Natural killer cell treated with Interleukin-12 subunit alpha and Interleukin-12 subunit beta and Interleukin-15 and Interleukin-18, amount 100 ng/mL, for 72 hours (primary cell): ENCODE measurements at places on chromosomes 5 and 9. TPM values are rescaled to one million over a fixed set of nuclear protein-coding genes. Genes with fewer than 3 reads are reported as not detected.

GRCh38 chr5:107975568-107975967 is 304.8 kb upstream of the EFNA5 start:
- DNase-seq, result no peak

DNA sequence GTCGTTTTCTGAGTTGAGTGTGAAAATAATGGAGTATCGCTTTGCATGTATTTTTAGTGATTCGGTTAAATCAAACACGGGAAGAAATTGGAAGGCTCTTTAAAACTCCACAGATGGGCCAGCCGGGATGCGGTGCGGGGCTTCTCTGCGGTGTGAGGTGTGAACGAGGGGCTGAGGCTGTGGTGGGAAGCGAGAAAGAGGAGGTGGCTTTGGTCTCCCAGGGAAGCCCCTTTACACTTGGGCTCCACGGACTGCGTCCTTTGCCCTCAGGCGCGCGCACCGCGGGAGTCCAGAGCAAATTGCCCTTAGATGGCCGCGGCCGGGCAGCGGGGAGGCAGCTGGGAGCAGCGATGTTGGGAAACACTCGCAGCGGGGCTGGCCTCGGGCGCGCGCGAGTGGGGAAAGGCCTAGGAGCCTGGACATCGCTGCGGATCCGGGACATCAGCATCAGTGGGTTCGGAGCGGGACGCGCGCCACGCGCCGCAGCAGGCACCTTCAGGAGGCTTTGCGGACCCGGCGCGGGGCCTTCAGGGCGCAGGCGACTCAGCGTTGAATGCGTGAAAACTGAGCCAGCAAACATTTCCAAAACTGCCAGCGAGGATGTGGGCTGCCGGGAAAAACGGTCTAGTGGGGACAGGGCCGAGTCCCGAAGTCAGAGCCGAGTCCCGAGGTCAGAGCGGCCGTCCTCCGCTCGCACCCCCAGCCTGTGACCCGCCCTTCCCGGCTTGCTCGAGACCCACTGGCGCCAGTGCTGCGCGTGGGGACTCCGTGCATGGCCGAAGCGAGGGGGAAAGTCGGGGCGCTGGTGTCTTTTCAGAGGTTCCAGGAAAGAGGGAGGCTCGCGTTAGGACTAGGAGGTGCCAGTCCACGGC is 6.5 kb downstream of the IRX1 start:
- no peak for DNase-seq

GRCh38 chr9:111978616-111979015 is 82.0 kb downstream of the UGCG start:
- DNase-seq, result no peak

GRCh38 chr9:130862747-130863146 is 27.7 kb downstream of the ABL1 start:
- DNase-seq, result no peak

DNA sequence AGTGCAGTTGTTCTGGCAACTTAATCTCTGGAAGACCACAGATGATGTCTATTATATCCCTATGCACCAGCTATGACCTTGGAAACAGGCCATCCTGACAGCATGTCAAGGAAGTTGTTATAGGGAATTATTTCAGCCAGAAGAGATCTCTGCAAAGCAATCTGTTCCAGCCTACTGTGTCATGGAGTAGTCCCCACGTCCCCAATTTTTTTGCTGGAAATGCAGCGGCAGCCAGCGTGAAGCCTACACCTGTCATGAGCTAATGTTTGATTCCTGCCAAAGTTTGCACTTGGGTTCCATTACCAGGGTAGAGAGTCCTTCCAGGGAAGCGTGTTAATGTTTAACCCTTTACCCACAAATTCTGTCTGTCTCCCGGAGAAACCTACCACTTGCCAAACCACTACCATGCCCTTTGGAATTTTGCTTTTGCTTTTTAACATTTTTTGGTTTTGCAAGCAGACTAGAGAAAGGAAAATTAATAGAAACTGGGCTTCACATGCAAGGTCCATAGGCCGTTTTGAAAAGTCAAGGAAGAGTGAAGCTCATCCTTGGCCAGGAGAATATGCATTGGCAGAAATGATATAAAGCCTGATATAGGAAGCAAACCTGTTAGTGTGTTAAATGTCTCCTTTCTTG is 174.9 kb upstream of the SPRY4 start:
- no peak for DNase-seq

The AP3B1 gene
- total RNA-seq, result 72.9 TPM

The REXO4 gene
- 55.1 TPM for total RNA-seq

DNA sequence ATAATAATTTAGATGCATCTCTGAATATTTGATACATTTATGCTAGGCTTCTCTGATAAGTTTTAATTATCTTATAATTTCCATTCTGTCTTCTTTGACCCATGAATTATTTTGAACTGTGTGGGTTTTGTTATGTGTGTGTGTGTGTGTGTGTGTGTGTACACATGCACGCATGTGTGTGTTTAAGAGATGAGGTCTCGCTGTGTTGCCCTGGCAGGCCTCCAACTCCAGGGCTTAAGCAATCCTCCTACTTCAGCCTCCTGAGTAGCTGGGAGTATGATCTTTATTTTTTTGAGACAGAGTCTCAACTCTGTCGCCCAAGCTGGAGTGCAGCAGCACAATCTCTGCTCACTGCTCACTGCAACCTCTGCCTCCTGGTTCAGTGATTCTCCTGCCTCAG is 75.4 kb downstream of the NDUFAF2 start:
- no peak for DNase-seq

- no peak for DNase-seq
Measured at GRCh38 chr9:17776735-17777134, 197.9 kb downstream of the SH3GL2 start.

DNA sequence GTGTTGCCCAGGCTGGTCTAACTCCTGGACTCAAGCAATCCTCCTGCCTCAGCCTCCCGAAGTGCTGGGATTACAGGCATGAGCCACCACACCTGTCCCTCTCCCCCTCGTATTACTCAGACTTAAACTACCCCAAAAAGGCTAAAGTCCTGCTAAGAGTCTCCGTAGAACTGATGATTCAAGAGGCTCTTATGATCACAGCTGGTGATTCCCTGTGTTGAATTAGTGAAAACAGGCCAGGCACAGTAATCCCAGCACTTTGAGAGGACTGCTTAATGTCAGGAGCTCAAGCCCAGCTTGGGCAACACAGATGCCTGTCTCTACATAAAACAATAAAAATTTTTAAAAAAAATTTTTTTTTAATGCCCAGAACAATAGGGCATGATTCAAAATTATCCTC is 9.2 kb downstream of the CDC26 start:
- DNase-seq, result no peak

GRCh38 chr5:78308703-78309102 is 14.2 kb upstream of the AP3B1 start:
- DNase-seq, result no peak

The ATOSB gene
- 19.6 TPM for total RNA-seq

DNA sequence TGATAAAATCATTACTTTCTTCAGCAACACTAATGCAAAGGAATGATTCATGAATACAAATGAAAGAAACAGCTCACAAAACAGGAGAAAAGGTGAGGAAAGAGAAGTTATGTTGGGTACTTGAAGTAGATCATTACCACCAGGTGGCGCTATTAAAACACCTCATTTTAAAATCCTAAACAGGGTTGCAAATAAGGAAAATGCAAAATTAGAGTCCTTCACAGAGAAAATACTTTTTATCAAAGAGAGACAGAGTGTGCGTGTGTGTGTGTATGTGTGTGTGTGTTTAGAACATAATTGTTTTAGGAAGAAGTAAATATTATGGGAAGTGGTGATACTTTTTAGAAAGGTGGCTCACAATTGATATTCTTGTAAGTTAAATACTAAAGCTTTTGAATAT is 49.5 kb upstream of the CD180 start:
- DNase-seq, result no peak

The LCN15 gene
- total RNA-seq, result not detected

The ISL1 gene
- total RNA-seq, result not detected

DNA sequence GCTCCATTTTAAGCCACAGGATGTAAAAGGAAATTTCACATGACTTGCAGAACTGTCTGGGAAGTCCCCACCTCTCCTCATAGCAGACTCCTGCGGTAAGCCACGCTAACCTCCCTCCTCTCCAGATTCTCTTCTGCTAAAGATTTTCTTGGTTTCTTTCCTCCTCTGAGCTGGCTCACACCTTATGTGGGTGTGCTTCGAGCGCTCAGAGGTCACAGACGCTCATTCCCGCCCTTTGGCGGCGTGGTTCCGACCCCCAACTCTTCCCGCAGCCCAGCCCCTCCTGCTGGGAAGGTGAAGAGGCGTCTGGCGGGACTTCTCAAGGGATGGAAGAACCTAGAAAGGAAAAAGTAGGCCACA is 32.9 kb upstream of the CDK20 start:
- DNase-seq, result no peak

DNA sequence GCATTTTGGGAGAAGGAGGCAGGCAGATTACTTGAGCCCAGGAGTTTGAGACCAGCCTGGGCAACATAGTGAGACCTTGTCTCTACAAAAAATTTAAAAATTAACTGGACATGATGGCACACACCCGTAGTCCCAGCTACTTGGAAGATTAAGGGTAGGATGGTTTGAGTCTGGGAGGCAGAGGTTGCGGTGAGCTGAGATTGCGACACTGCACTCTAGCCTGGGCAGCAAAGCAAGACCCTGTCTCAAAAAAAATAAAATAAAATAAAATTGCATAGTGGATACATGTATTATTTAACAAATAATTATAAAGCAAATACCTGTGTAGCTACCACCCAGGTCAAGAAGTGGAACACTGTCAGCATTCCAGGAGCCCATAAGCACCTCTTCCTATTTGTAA is 90.1 kb downstream of the CDC42SE2 start:
- DNase-seq, result no peak
